Stimulated activated CD8-positive, alpha-beta memory T cell treated with anti-CD3 and anti-CD28 coated beads, Interleukin-4, amount 100 ng/mL, for 48 hours (primary cell): ENCODE measurements at places on chromosomes 4 and X.

GRCh38 chr4:182174979-182175378, 68.2 kb upstream of the TENM3 start:
- no peak for DNase-seq

DNA sequence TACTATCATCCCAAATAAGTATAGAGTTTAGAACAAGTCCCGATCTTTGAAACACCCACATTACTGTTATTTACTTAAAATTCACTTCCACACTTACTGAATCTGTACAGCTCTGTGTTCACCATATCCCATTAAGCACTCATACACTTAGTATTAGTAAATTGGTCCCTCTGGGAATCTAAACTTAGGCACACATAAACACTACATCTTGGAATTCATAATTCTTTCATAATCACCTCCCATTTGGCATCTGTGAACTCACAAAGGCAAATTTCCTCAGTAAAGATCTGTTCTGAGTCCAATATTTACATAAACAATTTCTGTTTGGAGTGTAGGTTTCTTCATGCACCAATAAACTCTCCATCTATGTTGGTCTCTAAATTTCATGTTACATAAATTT, 52.6 kb upstream of the PPARGC1A start:
- no peak for DNase-seq

GRCh38 chr4:108536577-108536976, 83.8 kb upstream of the RPL34 start:
- no peak for DNase-seq

GRCh38 chr4:16194214-16194613, 32.1 kb downstream of the TAPT1 start:
- DNase-seq = no peak

- DNase-seq = no peak
Observed at GRCh38 chr4:173475751-173476150, 54.3 kb downstream of the HAND2 start.

- no peak for DNase-seq
Observed at GRCh38 chrX:43822014-43822413, 60.2 kb downstream of the MAOB start.

DNA sequence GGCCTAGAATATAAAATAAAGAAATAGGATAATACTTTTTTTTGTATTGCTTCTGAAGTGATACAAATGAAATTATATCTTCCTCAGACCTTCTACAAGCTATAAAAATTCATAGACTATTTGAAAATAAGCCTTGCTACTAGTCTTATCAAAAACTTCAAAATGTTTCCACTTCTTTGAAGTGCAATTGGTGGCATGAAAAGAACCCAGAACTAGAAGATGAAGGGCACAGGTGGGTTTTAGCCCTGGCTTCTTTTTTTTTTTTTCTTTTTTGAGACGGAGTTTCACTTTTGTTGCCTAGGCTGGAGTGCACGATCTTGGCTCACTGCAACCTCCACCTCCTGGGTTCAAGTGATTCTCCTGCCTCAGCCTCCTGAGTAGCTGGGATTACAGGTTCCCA, 44.2 kb downstream of the GSX2 start:
- DNase-seq = no peak

DNA sequence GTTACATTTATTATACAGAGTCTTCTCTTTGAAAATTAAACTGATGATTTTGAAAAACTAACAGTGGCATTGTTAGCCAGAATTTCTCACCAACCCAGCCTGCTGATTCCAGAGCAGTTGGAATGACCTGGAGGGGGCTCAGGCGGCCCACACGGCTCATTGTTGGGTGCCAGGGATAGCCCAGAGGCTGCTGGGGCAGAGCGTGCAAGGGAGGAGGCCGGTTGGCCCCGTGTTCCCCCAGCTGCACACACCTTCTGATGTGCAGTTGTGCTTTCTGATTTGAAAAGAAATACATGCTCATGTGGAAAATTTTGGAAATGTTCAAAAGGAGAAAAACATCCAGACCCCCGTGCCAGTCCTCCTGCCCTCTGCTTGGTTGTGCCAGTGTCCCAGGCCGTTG, 20.6 kb downstream of the WFS1 start:
- no peak for DNase-seq

GRCh38 chr4:3497523-3498389, 34.5 kb downstream of the LRPAP1 start:
- no peak for DNase-seq

- no peak for DNase-seq
Observed at GRCh38 chrX:30904186-30904585, 15.1 kb upstream of the TAB3 start.

- no peak for DNase-seq
Observed at GRCh38 chr4:84497504-84498202, 1.4 kb downstream of the NKX6-1 start.

- no peak for DNase-seq
Observed at GRCh38 chr4:75344915-75345314, 169.3 kb downstream of the RCHY1 start.

GRCh38 chr4:149933120-149933519, 117.5 kb upstream of the IQCM start:
- no peak for DNase-seq

- DNase-seq = no peak
Observed at GRCh38 chr4:129355516-129355915, 259.6 kb downstream of the C4orf33 start.

GRCh38 chr4:55033296-55033695, 92.1 kb downstream of the KDR start:
- no peak for DNase-seq

- no peak for DNase-seq
Observed at GRCh38 chr4:16676230-16676770, 222.1 kb downstream of the LDB2 start.

DNA sequence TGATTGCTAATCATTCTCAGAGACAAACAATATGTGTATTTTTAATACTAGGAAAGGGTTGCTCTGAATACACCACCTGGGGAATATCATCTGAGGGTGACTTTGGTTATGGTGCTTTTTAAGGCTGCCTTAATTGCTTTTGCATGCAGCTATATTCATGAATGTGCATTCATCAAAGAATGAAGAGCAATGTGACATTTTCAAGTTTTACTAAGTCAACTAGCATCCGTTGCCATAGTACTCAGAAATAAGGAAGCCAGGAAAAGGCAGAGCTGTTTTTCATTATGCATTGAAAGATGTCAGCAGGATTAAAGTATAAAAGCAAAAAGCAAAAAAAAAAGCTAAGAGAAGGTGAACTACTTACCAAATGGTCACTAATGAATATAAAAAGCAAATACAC, 67.4 kb upstream of the PCDH18 start:
- DNase-seq = no peak

DNA sequence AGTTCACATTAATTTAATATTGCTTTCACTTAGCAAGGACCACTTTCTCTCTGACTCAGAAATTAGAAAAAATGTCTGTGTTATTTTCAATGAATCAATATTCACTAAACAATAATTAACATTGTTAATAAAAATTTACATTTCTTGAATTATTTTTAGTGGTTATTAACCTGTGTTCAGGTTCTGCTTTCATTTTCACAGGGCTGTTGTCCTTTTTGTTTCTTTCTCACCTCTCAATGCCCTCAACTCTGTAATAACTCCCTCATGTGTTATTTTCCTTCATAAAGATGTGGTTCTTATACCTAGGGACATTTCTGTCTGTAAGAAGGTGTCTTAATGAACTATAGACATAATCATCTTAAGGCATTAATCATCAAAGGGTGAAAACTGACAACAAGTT, 43.1 kb upstream of the PRR27 start:
- no peak for DNase-seq

DNA sequence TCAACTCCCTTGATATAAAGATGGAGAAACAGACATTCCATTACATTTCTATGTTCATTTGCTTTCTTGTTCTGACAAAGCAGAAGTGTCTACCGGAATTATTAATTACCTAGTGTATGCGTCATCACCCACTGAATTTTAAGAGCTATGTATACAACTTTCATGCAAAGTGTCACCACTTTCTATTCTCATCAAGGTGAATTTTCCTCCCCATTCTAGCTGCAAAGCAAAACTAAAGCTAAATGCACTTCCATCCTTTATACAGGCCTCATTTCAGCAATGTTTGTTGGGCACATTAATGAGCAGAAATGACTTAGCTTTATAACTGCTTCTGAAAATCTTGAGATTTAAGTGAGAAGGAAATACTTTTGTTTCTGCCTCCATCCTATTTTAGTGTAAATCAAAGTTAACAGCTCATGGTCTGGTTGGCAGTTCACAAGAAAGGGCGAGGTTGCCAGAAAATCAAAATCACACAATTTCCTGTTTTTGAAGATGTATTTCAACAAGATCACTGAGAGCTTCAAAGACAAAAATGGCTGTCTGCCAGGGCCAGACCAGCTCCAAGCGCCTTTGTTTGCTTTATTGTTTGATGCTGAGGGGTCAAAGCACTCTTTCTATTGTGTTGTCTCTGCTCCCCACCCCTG, 7.2 kb upstream of the FAM9C start:
- no peak for DNase-seq

DNA sequence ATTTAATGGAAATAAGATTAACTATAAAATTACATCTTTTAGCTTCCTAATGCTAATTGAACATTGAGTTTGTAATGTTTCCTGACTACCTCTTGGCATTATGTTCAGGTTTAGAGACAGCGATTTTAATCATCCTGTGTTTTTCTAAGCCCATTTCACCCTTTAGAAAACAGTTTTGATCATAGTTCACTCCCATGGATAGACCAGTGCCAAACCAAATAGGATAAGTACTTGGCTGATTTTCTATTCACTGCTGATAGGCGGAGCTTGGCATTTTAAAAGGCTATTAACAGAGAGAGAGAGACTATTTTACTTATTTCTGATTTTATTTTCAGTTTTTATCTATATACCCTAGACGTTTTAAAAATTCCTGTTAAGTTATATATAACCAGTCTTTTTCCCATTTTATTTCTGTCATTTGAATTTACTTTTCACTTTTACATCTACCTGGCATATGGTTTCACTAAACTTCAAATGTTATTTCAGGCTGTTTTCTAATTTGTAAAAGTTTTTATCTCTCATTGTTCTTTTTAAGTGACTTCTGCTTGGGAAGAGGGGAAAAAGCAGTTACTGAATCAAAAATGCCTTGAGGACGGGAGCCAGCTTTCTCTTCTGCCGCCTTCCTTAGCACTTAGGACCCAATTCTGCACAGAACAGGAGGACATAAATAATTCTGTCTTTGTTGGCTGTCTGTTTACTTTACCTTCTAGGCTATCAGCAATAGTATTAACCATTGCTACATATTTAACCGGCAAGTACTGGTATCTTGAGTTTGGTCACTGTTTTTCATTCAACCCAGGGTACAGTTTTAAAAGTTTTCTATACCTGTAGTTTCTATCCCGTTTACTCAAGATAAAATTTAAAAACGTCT, 46.4 kb downstream of the SGMS2 start:
- DNase-seq = no peak

- no peak for DNase-seq
Observed at GRCh38 chr4:80948995-80949394, 81.5 kb upstream of the BMP3 start.

- DNase-seq = no peak
Observed at GRCh38 chr4:27288496-27288895, 427.9 kb downstream of the STIM2 start.
